HT-29 (cell line): ENCODE measurements at places on chromosomes 4 and X.

- no peak for DNase-seq
Measured at GRCh38 chr4:159155119-159155518, 52.2 kb downstream of the RAPGEF2 start.

DNA sequence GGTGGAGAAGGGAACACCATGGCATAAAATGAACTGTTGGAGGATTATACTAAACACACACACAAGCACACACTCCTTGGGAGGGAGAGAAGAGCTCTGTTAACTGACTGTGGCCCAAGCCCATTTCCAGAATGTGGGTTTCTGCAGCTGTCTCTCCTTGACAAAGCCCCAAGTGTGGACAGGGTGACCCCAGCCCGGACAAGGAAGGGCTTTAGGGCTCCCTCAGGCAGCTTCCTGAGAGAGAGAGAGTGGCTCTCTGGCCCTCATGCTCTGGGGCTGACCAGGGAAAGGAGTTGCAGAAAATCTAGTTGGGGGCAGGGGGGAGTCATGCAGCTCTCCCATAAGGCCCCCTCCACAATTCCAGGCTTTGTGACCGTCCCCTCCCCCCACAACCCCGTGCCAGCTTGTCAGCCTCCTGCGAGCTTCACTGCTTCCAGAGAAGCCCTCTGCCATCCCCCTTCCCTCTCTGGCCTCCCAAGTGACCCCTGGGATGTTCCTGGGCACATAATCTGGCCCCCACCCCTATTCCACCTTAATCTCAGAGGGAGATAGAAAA lies 590 bp downstream of the ARHGEF9 start:
- no peak for DNase-seq

DNA sequence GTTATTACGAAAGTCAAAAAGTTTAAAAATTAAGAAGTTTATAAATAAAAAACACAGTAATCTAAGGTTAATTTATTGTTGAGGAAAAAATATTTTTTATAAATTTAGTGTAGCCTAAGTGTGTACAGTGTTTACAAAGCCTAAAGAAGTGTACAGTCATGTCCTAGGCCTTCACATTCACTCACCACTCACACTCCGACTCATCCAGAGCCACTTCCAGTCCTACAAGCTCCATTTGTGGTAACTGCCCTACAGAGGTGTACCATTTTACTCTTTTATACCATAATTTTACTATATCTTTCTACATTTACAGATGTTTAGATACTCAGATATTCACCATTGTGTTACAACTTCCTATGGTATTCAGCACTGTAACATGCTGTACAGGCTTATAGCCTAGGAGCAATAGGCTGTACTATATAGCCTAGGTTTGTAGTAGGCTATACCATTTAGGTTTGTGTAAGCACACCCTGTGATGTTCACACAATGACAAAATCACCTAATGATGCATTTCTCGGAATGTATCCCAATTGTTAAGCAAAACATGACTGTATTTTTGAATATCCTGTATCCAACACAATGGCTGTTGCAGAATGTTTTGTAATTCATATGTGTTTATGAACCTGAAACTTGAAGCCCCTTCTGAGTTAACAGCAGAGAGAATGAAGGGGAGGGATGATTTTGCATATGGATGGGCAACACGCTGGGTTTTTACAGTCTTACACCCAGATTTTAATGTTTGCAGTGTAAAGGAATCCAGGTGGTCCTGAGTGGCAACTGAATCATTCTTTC lies 3.1 kb downstream of the PPBP start:
- no peak for DNase-seq

GRCh38 chrX:139739138-139739537 lies 31.2 kb upstream of the MCF2 start:
- no peak for DNase-seq
